ENCODE measurements at places on chromosomes 16 and 17. TPM values are rescaled to one million over a fixed set of nuclear protein-coding genes. Genes with fewer than 3 reads are reported as not detected.

DNA sequence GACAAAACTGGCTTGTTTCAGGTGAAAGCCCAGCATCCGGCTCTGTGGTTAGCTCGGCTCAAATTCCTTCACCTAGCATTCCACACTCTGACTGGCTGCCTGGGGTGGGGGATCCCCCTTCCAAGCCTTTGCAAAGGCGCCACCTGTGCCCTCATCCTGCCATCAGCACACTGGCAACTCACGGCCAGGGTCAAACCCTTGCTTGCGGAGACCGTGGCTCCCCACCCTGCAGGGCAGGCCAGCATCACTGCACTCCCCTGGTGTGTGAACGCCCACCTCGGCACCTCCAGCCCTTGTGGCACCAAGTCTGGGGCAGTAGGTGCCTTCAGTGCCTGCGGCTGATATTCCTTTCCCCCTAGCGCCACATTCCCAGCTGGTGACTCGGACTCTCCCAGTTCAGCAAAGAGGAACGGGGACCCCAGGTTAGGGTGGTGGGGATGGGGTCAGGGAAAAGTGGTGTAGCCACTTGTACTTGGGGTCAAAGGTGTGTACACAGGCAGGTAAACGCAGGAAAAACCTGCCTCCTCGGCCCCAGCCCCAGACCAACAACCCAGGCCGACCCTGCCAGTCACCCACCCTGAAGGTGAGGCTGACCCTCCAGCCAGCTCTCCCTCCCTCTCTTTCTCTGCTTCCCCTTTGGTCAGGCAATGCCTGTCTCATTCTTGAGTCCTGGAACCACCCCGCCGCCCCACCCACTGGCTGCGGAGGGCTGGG, 1.1 kb downstream of the FLII start:
- no peak for DNase-seq

DNA sequence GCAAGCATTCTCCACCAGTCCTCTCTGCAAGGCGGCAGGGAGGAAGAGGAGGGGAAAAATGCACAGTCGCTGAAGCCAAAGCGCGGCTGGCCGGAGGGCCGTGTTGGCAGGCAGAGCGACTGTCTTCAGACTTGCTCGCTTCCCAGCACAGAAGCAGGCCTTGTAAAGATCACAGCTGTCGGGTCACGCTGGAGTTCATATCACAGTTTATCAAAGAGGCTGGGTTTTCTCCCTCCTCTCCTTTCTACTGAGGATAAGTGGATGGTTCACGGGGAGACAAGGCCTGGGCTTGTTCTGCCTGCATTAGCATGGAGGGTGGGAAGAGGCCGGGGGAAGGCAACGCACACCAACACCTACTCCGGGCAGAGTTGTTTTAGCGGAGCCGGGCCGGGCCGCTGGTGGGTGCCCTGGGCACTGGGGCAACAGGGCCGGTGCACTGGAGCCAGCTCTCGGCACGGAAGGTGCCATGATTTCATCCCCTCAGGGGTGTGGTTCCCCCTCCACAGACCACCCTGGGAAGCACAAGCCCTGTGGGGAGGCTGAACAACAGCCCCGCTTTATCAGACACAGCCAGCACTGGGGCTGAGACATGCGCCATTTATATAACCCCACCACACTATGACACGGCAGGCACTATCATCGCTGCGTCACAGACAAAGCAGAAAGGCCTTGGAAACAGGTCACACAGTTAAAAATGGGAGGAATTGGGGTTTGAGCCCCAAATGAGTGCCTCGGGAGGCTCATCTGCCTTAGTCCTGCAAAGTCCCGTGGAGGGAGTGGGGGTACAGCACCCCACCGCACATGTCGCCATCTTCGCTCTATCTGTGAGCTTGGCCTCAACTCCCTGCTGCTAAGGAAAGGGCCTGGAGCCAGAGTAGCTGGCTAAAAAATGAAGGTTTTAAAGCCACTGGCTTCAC, 40.3 kb upstream of the MTSS2 start:
- DNase-seq, result no peak

- no peak for DNase-seq
These were observed 21.2 kb downstream of the AKAP1 start for GRCh38 chr17:57106107-57106835.

DNA sequence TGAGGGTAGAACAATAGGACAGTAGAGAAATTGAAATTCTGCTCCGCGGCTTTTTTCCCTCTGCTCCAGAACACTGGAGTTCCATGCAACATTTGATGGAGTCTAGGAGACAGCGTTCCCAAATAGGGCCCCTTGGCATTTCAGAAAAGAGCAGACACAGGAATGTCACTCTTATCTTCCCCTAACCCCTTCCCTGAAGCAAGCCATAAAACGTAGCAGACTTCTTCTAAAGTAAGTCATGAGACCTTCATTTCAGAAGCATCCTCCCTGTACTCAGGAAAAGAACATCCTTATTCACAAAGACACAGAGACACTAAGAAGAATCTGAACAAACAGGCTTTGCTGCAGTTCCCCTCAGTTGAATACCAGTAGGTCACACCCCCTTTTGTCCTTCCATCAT, 296.1 kb upstream of the SOX9 start:
- no peak for DNase-seq

DNA sequence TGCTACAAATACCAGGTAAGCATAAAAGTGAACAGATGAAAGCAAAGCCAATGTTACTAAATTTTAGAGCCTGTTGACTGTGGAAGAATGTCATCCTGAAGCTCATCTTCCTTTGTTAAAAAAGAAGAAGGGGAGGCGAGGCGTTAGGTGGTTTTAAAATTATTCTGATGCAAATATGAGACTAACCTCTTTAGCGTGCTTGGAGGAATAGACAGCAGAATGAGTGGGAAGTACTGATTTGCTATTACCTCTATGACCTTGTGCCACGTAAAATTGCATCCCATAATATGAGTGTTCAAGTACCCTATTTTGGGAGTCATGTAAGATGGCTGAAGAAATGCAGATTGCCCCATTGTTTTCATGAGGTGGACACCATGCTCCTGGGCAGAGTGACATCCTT, 95.7 kb downstream of the ELAC2 start:
- DNase-seq, result no peak

DNA sequence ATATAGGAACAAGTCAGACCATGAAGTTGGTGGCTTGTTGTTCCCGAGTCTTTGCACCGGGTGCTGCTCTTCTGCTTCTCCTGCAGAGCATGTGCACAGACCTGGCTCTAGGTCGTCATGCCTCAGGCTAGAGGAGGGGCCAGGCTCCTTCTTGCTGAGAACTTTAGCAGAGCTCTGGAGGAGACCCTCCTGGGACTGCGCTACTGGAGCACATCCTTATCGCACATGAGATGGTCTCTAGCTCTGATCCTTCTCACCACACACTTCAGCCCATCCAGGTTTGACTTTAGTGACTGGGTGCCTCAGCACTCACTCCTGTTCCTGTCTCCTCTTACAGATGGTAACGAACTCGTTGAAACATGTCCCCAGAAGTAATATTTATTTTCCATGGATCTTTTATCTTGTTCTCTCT, 14.9 kb downstream of the FOXK2 start:
- DNase-seq, result no peak

DNA sequence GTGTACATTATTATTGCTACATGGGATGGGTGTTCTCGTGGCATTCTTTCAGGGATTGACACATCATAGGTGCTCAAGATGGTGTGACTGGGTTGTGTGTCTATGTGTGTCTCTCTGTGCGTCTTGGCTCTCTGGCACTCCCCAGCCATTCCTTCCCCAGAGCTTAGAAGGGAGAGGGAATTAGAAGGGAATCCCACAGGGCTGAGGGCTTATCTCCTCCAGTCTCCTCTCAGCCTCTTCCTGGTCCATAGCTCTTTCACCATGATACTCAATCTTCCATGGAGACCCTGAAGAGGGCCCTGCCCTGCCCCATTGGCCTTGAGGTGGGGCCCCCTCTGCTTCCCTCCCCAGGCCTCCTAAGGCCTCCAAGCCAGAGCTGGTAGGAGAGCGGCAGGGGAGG, 52.0 kb downstream of the MRM1 start:
- DNase-seq, result no peak

DNA sequence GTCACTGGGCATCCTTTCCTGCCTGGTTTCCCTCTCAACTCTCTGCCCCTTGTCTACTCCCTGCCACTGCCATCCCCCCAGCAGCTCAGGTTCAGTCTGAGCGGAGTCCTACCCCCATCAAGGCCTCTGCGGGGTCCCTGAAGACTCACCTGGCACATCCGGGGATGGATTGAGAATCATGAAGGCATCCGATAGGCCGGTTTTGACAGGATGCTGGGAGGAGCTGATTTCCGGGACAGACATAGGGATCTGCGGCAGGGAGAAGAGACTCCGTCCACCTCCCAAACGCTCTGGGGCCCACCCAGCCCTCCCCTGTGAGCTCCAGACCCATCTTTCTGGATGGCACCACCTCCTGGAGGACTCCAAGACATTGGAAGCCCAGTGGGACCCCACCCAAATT, 45.7 kb downstream of the PLXDC1 start:
- no peak for DNase-seq

DNA sequence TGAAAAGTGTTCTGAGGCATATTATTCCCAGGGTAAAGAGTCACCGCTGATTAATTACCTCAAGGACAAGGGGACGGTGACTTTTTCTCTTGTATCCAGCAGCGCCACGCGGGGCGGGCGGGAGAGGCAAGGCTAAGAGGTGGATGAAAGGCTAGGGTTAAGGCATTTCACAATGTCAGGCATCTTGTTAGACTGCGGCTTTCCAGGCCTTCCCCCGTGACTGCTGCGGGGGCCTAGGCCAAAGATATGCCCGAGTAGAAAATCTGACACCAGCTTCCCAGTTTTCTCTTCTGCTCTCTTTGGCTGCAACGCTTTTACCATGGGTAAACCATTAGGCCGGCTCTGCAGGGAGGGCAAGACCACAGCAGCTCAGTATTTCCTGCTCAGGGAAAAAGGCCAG, 698.2 kb downstream of the MAF start:
- DNase-seq, result no peak

- DNase-seq, result no peak
These were observed 29.8 kb downstream of the TMEM132E start for GRCh38 chr17:34609210-34609609.

The NSRP1 gene
- total RNA-seq, result 32.9 TPM

The C17orf50 gene
- total RNA-seq, result not detected

The CDT1 gene
- total RNA-seq, result 0.71 TPM

The ELP5 gene
- 15.8 TPM for total RNA-seq

The ITGB3 gene
- 197 TPM for total RNA-seq

The ZNF469 gene
- 11.3 TPM for total RNA-seq

All from thoracic aorta (tissue), 2 donors.